ENCODE measurements at places on chromosomes 6 and 20.

- DNase-seq = no peak
Observed at GRCh38 chr20:48661575-48662455, 166.0 kb downstream of the PREX1 start.

- DNase-seq = peak; percentile 61
Observed at GRCh38 chr6:14804785-14805210, 441.1 kb upstream of the JARID2 start.

GRCh38 chr6:84411060-84411629 lies 183.7 kb upstream of the CEP162 start:
- DNase-seq = peak; percentile 36

GRCh38 chr6:156262014-156262413 lies 515.2 kb upstream of the ARID1B start:
- DNase-seq = no peak

- no peak for DNase-seq
Observed at GRCh38 chr6:3195695-3196497, 31.6 kb downstream of the TUBB2B start.

All from HS-27A (cell line).